ENCODE measurements at places on chromosomes 3 and 15. TPM values are rescaled to one million over a fixed set of nuclear protein-coding genes. Genes with fewer than 3 reads are reported as not detected.
A peak's percentile ranks its signal among the peaks of the same experiment; 100 is the strongest.

- peaks cover 27% of the 10 kb centered on the region for H3K4me1 ChIP-seq
- DNase-seq, result peak; percentile 77
- no peaks in the 10 kb centered on the region for H3K36me3 ChIP-seq
Observed at GRCh38 chr15:80778964-80779657, at the start of gene CEMIP. CEMIP (plus strand) TSS chr15:80779370; CDS start chr15:80873880, 94,510 bp downstream.

- no peak overlapping the region for H3K4me3 ChIP-seq
- no peaks in the 10 kb centered on the region for H3K36me3 ChIP-seq
- DNase-seq, result no peak
- H3K27ac ChIP-seq, result no peak overlapping the region
Observed at GRCh38 chr3:72273615-72274014, 488.7 kb upstream of the PROK2 start.

- H3K27me3 ChIP-seq, result peaks cover 58% of the 10 kb centered on the region
- no peaks in the 10 kb centered on the region for H3K36me3 ChIP-seq
- DNase-seq, result peak; percentile 60
Observed at GRCh38 chr15:60576044-60576443, 97.1 kb upstream of the ICE2 start.

DNA sequence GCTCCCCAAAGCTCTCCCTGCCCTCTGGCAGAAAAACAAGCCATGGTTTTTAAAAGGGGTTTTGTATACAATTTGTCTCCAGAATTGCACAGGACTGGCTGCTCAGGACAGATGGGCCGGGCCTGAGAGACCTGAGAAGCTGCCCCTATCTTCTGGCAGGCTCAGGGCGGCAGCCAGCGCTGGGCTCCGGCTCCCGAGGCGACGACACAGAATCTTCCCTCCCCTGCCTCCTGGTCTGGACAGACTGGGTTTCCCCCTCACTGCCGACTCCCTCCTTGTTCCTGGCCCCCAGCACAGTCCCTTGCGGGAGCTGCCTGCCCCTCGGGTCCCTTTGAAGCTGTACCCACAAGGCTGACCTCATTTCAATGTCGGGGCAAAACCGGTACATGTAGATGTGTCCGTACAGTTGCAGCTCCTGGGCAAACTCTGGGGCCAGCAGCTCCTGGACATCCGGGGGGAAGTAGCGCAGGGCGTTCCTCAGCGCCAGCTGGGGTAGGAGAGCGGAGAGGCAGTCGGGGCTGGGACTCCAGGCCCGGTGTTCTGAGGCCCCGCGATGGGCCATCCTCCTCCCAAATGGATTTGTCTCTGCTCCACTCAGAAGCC lies 7.2 kb downstream of the UROC1 start:
- no peaks in the 10 kb centered on the region for H3K4me1 ChIP-seq
- H3K36me3 ChIP-seq, result no peaks in the 10 kb centered on the region
- no peak for DNase-seq
- H3K27ac ChIP-seq, result no peak overlapping the region
- no peak overlapping the region for H3K4me3 ChIP-seq

DNA sequence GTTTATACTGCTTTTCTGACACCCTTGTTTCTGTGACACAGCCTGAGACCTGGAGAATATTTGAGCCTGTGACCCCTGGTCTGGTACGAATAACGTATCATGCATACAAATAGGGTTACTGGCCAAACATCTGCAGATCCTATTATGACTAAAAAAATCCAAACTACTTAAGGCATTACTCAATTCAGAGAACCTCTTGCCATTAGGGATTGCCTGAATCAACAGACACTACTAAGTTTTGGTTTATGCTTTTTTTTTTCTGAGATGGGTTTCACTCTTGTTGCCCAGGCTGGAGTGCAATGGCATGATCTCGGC lies 35.4 kb downstream of the OSBPL10 start:
- H3K4me3 ChIP-seq, result no peak overlapping the region
- peaks cover 8% of the 10 kb centered on the region for H3K4me1 ChIP-seq
- 0 out of 2 replicates have a peak, but pooled peaks cover 3% of the 10 kb centered on the region for H3K36me3 ChIP-seq
- no peak for DNase-seq

DNA sequence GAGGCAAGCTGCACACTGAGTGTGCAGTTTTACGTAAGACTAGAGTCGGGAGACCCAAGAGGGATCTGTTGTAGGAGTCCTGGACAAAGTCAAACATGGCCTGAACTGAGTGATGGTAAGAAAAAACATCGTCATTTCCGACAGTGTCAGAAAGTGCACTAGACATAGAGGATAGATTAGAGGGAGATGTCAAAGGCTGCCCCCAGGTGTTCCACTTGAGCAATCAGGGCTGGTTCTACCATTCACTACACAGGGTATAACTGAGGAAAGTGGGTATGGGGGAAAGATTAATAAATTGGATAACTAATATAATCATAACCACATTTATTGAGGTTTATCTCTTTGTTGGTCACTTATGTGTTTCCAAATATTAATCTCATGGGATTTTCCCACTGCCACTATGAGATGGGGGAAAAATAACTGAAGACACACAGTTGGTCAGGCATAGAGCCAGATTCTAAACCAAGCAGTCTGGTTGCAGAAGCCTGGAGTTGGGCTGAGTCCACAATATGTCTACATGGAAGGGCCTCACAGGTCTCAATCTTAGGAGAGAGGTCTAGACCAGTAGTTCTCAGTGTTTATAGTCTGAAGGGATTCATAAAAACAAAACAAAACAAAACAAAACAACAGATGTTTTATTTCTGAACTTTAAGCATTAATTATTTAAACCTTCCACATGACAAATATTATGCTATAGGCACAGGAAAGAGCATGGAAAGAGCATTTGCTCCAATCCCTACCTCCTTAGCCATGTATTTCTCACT lies 766.5 kb downstream of the NTRK3 start:
- no peaks in the 10 kb centered on the region for H3K27me3 ChIP-seq
- DNase-seq, result no peak
- H3K4me3 ChIP-seq, result no peak overlapping the region
- no peak overlapping the region for H3K27ac ChIP-seq
- no peaks in the 10 kb centered on the region for H3K4me1 ChIP-seq
- H3K36me3 ChIP-seq, result no peaks in the 10 kb centered on the region

- peaks cover 45% of the 10 kb centered on the region for H3K4me1 ChIP-seq
- peaks cover 62% of the 10 kb centered on the region for H3K36me3 ChIP-seq
- H3K27me3 ChIP-seq, result no peaks in the 10 kb centered on the region
- peak overlapping the region; percentile 89 for H3K27ac ChIP-seq
Observed at GRCh38 chr3:111936191-111936841, 42.5 kb upstream of the ABHD10 start.

DNA sequence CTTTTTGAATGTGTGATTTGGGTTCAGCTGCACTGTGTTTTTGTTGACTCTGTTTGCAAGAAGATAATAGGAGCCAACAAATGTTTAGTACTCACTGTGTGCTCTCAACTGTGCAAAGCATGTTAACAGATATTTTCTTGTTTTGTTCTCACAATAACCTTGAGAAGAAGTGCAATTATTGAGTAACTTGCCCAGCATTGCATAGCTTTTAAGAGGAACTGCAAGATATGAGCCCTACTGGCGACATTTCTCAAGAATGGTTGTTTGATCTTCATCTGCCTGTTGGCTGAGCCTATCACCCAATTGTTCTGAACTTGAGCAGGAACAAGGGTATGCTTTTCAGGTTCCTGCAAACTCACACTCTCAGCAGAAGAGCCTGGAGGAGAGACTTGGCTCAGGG lies 43.4 kb upstream of the AGBL1 start:
- H3K36me3 ChIP-seq, result no peaks in the 10 kb centered on the region
- no peak overlapping the region for H3K27ac ChIP-seq
- no peak for DNase-seq
- H3K4me3 ChIP-seq, result no peak overlapping the region
- no peaks in the 10 kb centered on the region for H3K27me3 ChIP-seq

- no peak overlapping the region for H3K4me3 ChIP-seq
- H3K27ac ChIP-seq, result no peak overlapping the region
- no peaks in the 10 kb centered on the region for H3K27me3 ChIP-seq
Observed at GRCh38 chr3:21792176-21792575, 41.2 kb upstream of the ZNF385D start.

DNA sequence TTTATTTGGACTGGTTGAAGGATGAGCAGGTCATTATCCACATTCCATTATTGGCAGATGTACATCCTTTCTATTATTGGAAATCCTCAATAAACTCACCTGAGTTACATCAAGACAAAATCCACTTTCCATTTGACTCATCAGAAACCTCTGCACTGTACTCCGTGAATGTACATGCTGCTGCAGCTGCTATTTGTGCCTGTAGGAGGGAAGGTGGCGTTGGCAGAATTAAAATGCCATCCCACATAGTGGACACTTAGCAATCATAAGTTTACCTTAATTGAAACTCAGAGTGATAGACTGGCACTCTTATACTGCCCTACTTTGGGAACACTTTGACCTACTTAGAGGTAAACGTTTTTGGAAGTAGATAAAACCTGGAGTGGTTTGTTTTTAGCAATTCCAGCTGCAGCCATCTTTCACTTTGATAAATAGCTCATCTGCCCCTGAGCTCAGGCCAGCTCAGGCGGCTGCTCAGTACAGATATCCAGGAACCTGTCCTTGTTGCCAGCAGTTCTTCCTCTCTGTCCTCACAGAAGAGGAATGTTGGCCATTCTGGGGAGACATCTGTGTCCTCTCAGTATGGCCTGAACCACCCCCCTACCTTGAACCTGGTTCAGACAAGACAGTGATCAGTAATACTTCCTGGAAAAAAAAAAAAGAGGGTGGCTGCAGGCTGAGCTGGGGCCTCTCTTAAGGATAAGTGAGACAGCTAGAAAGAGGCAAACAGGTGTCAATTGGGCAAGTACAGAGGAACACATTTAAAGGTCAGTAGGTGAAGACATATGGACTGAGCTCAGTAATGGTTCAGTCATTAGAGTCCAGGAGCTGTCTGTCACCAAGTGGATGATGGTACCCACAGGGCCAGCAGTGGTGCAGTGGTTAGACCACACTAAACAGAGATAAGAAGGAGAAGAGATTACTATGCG lies 153.4 kb upstream of the UMPS start:
- no peak for DNase-seq
- no peaks in the 10 kb centered on the region for H3K4me1 ChIP-seq
- no peaks in the 10 kb centered on the region for H3K27me3 ChIP-seq
- H3K36me3 ChIP-seq, result no peaks in the 10 kb centered on the region
- H3K27ac ChIP-seq, result no peak overlapping the region

DNA sequence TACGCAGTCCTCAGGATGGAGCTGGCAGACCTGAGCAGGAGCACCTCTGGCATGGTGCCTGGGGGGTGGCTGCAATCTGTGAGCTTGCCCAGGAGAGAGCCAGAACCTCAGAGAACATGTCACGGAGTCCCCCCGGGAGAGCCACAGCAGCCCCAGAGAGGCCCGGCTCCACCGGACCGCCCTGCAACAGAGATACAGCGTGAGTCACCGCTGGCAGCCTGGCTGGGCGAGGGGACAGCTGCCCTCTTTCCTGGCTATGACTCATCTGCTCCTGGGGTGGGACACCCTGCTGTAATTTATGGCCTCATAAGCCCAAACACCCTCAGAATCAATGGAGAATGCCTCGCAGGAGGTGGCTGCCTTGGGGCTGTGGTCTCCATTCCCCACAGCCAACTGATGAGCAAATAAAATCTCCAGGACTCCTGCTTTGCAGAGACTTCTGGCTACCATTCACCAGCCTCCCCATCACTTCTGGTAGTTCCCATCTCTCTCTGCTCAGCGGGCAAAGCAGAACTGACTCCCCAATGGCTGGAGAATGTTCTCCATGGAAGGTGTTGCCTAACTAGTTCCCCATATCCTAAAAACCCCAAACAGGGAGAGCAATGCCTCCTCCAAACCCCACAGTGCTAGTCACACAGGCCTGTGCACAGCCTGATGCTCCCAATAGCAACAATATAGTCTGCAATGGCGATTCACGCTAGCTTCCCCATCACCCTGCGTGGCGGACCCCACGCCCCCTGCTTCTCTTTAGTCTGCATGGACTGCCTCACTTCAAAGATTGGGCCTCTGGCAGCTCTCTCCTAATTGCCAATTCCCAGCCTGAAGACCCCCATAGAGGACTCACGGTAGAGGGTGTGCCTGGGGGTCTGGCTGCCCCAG lies 21.6 kb downstream of the ACSBG1 start:
- peak overlapping the region; percentile 21 for H3K27ac ChIP-seq
- peak; percentile 87 for DNase-seq
- peak overlapping the region; percentile 28 for H3K4me3 ChIP-seq
- no peaks in the 10 kb centered on the region for H3K27me3 ChIP-seq

Gene MME
- 1.2 TPM for total RNA-seq

Gene NUP210
- 75.3 TPM for total RNA-seq

Gene HDDC3
- total RNA-seq, result 18.5 TPM

Gene SLC27A2
- 8.1 TPM for total RNA-seq

Data from PC-3 (cell line).